Gastroesophageal sphincter (tissue), 4 donors: ENCODE measurements at places on chromosomes 11 and 22. TPM values are rescaled to one million over a fixed set of nuclear protein-coding genes. Genes with fewer than 3 reads are reported as not detected.

The TIRAP gene
- total RNA-seq = 18.1 TPM

The SCUBE2 gene
- 0.78 TPM for total RNA-seq

The MS4A4E gene
- 3.9 TPM for total RNA-seq

The P2RY2 gene
- total RNA-seq = 0.67 TPM

The C22orf15 gene
- not detected for total RNA-seq

The OR52I2 gene
- not detected for total RNA-seq

The HEPN1 gene
- not detected for total RNA-seq

The RPS6KA4 gene
- total RNA-seq = 44.2 TPM

The MRGPRX3 gene
- total RNA-seq = not detected

The GTSE1 gene
- total RNA-seq = not detected

The C22orf23 gene
- 0.31 TPM for total RNA-seq

The FIBIN gene
- total RNA-seq = 143 TPM

The PAK1 gene
- 39.8 TPM for total RNA-seq

The STX3 gene
- 16.6 TPM for total RNA-seq

The FZD4 gene
- total RNA-seq = 42.9 TPM

The UBQLNL gene
- total RNA-seq = 0.27 TPM

The GUCY1A2 gene
- 1.5 TPM for total RNA-seq

The EI24 gene
- total RNA-seq = 85.8 TPM

The CFL1 gene
- 623 TPM for total RNA-seq

The TMEM86A gene
- 3.3 TPM for total RNA-seq

The IGSF9B gene
- total RNA-seq = 58.5 TPM

The LUZP2 gene
- total RNA-seq = 0.17 TPM

The F2 gene
- 3.6 TPM for total RNA-seq

The XKR3 gene
- total RNA-seq = not detected

The POU2AF3 gene
- total RNA-seq = 2.2 TPM

The RPS19BP1 gene
- 176 TPM for total RNA-seq

The SLC35E4 gene
- 13.5 TPM for total RNA-seq

The TRPC6 gene
- total RNA-seq = 59.6 TPM

The ARHGAP20 gene
- 6.5 TPM for total RNA-seq

The YPEL1 gene
- total RNA-seq = 13.5 TPM

The FXYD6 gene
- 28.6 TPM for total RNA-seq

The YWHAH gene
- 201 TPM for total RNA-seq

The TAF10 gene
- total RNA-seq = 21.7 TPM

The PHOX2A gene
- 0.37 TPM for total RNA-seq

The IFITM1 gene
- total RNA-seq = 138 TPM

The SLC29A2 gene
- 3.2 TPM for total RNA-seq

The C1QTNF4 gene
- 0.47 TPM for total RNA-seq

The NLRP6 gene
- 0.23 TPM for total RNA-seq

The KLHL35 gene
- total RNA-seq = not detected

The PKP3 gene
- total RNA-seq = 14.3 TPM

The DEUP1 gene
- total RNA-seq = not detected
